Tongue (tissue), 3 donors: ENCODE measurements at places on chromosomes 3 and 15. TPM values are rescaled to one million over a fixed set of nuclear protein-coding genes. Genes with fewer than 3 reads are reported as not detected.
A peak's percentile ranks its signal among the peaks of the same experiment; 100 is the strongest.

DNA sequence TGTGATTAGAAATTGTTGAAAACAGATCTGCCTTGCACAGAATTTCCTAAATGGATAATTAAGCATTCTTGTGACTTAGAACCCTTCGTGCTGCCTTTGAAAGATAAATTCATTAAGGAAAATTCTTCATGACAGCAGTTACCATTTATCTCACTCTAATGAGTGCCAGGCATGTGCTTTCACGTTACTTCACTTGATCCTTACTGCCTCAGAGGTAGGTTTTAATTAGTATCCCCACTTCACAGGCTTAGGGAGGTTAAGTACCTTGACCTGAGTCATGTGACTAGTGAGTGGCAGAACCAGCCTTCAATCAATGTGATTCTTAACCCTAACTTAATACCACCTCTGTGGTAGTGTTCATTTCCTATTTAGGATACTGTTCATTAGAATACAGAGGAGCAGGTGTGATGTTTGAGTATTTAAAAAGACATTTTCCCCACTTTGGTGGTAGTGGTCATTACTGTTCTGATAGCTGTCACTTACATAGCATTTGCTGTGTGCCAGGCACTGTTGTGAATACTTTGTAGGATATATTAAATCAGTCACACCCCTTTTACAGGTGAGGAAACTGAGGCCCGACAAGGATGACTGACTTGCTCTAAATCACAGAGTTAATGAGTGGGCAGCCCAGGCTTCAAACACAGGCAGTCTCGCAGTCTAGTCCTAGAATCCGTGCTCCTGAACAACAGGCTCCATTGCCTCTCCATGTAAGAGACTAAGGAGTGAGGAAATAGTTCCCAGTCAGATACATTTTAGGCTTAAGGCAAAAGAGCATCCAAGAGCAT, 57.9 kb downstream of the RLBP1 start:
- DNase-seq: no peak

- DNase-seq: peak; percentile 78
These were observed 178.6 kb upstream of the LYSMD4 start for GRCh38 chr15:99911816-99912215.

- DNase-seq: peak; percentile 82
These were observed 710 bp downstream of the TJP1 start for GRCh38 chr15:29821416-29822099.

DNA sequence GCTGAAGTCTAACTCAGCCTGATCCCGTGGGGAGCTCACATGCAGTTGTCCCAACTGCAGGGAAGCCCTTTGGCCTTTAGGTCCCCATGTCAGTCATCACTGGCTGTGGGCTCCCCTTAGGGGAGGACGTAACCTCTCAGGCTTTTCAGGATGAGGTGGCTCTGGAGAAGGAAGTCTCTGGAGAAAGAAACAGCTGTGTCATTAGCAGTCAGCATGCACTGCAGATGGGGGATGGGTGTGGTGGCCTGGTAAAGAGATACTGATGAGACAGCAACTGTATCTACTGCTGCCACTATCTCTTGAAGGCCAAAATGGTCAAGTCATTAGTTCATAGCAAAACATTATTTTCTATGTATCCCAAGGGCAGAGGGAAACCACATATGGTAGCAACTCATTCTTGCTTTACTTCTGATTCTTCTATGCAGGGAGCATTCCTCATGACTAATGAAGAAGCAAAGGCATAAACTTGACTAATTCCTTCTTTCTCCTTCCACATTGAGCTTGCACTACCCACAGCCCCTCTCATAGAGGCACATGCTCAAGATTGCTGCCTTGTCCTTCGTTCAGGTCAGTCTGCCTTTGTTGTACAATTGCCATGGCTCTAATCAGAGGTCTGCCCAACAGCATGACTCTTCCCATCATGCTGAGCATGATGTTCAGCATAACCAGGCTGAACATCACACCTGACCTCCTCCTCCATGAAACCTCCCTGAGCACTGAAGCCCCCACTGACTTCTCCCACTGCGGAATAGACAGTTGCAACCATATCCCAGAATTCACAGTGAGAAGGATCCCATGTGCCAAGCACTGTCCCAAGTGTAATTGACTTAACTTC, 47.8 kb upstream of the TMEM158 start:
- peak; percentile 16 for DNase-seq

DNA sequence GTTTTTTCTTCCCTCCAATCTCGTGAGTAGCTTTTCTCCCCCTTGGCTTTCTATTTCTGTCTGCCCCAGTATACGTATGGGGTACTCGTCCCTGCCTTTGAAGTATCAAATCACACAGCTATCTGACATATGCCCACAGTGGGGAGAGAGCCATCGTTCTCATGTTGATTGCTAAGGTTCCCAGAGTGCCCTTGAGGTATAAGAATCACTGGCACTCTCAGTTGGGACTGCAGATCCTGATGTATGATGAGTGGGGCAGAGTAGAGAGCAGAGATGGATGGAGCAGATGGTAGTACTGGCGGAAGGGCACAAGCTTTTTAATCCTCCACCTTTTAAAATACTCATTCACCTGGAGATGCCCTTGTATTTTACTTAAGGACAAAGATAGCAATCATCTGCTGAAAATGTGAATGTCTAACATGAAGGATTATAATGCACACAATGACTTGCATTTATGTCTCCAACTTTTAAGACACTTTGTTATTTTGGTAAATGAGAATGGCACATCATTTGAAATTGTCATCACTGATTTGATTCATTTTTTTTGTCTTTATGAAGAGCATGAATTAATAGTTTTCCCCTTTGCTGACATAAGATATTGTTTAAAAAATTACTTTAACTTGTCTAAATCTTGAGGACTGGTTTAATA, 239.6 kb downstream of the NR1D2 start:
- DNase-seq: no peak

DNA sequence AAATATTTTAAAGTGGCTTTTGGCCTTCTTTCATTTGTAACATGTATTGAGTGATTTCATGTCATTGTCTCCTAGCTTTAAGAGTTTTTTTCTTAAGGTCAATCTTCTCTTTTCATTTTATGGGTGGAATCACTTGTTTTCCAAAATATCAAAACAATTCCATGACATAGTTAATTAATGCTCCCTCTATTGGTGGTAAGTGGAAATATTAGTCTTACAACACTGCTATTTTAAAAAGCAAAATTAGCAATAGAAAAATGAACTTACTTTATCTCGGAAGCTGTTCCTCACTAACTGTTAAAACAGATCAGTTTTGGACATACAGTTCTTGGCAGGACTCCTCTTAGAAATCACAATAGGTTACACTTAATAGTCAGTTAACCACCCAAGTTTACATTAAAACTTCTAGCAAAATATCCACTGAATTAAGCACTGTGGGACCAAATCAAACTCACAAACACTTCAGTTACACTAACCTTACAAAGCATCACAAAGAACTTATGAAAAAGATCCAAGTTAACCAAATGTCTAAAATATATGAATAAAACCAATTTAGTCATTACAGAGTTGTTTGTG, 42.4 kb downstream of the TIGIT start:
- no peak for DNase-seq

Gene NR2E3
- 2.2 TPM for total RNA-seq
